NCI-H1048 (cell line): ENCODE measurements at places on chromosomes 16 and 17.

DNA sequence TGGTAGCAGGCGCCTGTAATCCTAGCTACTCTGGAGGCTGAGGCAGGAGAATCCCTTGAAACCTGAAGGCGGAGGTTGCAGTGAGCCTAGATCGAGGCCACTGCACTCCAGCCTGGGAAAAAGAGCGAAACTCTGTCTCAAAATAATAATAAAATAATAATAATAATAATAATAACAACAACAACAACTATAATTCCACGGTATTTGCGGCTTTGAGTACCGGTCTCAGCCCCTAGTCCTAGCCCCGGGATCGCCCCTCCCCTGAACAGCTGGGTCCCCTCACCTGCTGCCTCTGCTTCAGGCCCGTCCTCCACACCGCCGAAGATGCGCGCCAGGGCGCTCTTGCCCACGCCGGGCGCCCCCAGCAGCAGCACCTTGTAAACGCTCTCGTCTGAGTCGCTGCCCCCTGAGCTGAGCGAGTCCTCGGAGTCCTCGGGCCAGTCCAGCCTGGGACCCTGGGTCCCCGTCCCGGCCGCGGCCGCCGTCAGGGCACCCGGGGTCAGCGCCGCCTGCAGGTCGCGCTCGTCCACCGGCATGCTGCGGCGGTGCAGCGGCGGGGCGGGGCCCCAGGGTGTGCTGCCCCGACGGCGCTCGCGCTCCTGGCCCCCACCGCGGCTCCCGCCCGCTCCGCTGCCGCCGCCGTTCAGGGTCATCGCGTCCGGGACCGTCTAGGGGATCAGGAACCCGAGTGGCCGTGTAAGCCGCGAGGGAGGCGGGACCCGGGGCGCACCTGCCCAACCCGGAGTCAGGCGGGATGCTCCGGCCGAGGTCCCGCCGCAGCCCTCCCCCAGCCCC, 611 bp downstream of the RRAD start:
- DNase-seq = no peak

- DNase-seq = no peak
These were observed 1.0 kb downstream of the NHERF1 start for GRCh38 chr17:74749279-74750038.

DNA sequence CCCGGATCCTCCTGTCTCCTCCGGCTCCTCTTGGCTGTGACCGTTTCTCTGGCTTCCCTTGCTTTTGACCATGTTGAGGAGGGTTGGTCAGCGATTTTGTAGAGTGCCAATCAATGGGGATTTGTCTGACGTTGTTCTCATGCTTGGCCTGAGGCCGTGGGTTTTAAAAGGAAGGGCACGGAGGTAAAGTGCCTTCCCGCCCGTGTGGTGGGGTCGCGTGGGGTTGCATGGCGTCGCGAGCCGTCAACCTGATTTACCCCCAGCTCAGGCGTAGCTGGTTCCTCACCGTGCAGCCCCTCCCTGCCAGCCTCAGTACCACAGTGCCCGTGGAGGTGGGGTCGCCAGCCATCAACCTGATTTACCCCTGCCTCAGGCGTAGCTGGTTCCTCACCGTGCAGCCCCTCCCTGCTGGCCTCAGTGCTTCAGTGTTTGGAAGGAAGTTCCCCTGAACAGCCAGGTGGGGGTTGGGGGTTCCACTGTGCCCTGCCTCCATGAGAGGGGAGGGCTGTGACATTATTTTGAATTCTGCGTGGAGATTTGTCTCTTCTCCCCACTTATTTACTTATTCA, 5.0 kb downstream of the TPSAB1 start:
- no peak for DNase-seq

- no peak for DNase-seq
These were observed 10.9 kb upstream of the AMFR start for GRCh38 chr16:56436258-56436657.

GRCh38 chr16:23414731-23415130, 38.3 kb downstream of the COG7 start:
- DNase-seq = no peak

DNA sequence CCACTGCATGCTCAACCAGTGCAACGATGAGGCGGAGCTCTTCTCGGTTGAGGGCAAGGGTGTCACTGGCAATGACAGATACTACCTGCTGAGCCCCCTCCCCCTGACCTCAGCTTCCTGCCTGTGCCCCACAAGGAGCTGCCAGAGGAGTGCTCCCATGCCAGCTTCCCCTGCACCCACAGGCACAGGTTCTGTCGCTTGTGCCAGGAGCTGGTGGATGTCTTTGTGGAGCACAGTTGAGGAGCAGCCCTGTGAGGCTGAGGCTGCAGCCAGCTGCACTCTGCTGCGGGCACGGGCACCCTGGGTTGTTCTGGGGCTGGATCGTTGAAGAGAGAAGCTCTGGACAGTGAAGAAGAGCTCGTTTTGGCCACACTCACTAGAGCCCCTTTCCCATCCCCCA, 165.3 kb upstream of the ZNF267 start:
- DNase-seq = no peak
